Sigmoid colon (tissue), 7 donors: ENCODE measurements at places on chromosomes 4 and X. TPM values are rescaled to one million over a fixed set of nuclear protein-coding genes. Genes with fewer than 3 reads are reported as not detected.

EPGN gene
- not detected for total RNA-seq

DNA sequence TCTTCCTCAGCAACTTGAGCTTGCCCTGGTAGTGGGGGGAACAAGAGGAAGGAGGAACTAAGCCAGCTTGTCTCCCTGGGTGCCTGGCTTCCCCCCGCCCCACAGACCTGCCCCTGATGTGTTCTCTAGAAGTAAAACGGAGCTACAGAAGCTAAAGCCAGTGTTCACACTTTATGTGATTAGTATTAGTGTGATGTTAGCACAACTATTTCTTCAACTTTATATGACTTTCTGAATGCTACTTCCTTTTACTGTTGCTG lies 10.7 kb downstream of the RGS12 start:
- DNase-seq, result no peak

ADH1A gene
- not detected for total RNA-seq

GAGE12F gene
- total RNA-seq, result not detected
